Activated CD4-positive, alpha-beta T cell treated with anti-CD3 and anti-CD28 coated beads, Interleukin-2, Interleukin-6, amounts not matched to agents 100 ng/mL and 50 ng/mL, durations not matched to agents 16 hours and 8 hours (primary cell): ENCODE measurements at places on chromosomes 16 and 17.

DNA sequence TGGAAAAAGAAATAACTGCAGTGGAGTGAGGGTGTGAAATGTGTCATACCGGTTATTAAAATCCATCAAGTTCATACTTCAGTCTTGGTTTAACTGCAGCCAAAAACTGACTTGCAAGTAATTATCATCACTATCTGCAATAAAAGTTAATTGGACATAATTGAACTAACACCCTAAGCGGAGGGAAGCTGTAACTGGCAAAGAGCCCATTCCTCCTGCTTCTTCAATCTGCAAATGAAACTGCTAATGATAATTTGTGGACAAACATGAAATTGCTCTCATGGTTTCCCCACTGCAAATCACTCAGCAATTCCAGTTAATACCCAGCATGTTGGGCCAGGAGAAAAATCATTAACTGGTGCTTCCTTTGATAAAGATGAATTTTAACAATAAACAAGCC is 46.5 kb downstream of the FAM222B start:
- DNase-seq, result no peak

DNA sequence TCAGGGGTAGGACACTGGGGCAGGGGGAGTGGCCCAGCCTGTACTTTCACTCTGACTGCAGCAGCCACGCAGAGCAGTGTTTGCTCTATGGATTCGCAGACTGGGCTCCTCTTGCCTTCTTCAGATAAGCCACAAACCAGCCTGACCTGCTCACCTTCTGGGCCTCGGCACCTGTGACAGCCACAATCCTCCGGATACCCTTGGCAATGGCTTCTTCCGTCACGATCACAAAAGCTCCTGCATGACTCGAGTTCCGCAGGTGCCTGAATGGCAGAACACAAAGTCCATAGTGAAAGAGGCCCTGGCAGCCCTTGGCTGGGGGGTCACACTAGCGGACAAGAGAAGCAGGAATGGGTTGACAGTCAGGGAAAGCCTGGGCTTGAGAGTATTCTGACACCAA is 3.8 kb upstream of the EXOSC6 start:
- no peak for DNase-seq

GRCh38 chr16:84758627-84759026 is 58.8 kb downstream of the USP10 start:
- DNase-seq, result no peak

DNA sequence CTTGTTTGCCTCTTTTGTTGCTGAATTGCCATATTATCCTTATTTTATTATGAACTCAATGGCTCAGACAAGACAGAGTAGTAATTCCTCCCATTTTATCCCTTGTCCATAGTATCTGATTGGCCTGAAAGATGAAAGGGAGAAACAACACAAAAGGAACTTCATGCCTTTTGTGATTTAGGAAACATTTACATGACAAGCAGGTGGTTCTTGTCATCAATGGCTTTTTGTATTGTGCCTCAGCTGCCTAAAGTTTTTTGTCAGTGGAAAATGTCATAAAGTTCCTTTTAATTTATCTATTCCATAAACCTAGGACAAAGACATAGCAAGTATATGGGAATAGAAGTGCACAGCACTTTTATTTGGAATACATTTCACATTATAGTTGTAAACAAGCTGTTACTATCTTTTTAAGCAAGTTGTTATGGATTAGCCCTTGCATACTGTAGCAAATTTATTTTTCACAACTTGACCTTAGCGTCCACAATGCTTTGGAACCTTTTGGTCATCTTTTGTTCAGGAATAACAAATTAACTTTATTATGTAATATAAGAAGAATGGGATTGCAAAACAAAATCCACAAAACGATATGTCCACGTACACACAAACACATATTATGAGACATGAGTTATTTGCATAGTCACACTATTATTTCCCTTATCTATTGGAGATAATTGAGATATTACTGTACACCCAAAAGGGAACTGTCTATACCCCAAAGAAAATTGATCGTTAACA is 12.4 kb upstream of the MPHOSPH6 start:
- DNase-seq, result no peak

DNA sequence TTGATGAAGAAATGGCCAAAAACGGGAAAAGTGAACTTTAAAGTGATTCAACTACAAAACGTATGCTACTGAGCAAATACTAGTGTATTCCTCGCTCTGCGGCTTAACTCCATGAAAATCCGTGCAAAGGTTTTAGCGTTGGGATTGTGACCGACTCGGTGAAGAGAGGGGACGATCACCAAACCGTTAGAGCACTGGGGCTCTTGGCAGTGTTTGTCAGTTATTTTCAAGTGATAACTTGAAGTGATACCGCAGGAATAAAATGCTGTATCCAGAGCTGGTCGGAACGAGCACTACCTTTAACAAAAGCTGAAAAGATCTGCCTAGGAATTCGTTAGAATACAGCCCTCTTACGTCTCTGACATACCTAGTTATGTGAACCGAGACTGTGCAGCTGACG is 773 bp upstream of the PPM1D start:
- DNase-seq, result no peak

- no peak for DNase-seq
These were observed 27.9 kb upstream of the CPHXL start for GRCh38 chr16:75754141-75754540.

GRCh38 chr16:20944861-20945574 is 44.4 kb downstream of the LYRM1 start:
- DNase-seq, result peak; percentile 53

- DNase-seq, result no peak
These were observed 171.9 kb upstream of the ZNF267 start for GRCh38 chr16:31701734-31702133.

GRCh38 chr17:79325709-79326430 is 251.2 kb downstream of the ENGASE start:
- no peak for DNase-seq

- DNase-seq, result no peak
These were observed 30.8 kb downstream of the MAP3K3 start for GRCh38 chr17:63653050-63653449.
